ENCODE measurements at places on chromosomes 12 and 14.
A peak's percentile ranks its signal among the peaks of the same experiment; 100 is the strongest.

DNA sequence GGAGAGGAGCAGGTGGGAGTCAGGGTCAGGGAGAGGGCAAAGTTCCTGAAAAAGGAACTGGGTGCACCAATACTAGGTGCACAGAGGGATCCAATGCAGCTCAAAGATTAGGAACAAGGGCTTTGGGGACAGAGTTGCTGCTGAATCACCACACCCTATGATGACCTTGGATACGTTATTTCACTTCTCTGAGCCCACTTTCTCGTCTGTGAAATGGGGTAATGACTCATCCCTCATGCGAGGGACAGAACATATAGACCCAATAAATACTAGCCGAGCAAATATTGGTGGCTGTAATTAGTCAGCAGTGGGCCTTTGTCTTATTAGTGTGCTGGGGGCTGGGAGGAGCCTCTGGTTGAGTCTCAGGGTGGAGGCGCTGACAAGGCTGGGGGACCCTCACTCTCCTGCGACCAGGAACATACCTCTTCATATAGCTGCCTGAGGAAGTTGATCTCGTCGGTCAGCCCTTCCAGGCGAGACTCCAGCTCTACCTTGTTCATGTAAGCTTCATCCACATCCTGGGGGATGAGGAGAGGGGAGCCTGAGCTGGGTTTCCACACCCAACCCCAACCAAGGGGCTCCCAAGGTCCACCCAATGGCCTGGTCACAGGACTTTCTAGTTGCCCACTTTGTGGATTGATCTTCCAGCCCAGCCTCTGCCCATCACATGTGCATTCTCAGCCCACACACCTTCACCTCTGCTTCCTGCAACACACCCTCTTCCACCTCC lies 4.5 kb downstream of the KRT8 start:
- H3K27ac ChIP-seq = no peak overlapping the region
- H3K4me3 ChIP-seq = no peak overlapping the region
- no peaks in the 10 kb centered on the region for H3K27me3 ChIP-seq
- DNase-seq = no peak
- 0 out of 2 replicates have a peak, but pooled peaks cover under 1% of the 10 kb centered on the region for H3K4me1 ChIP-seq
- H3K36me3 ChIP-seq = peaks cover 33% of the 10 kb centered on the region

GRCh38 chr12:114399664-114400211 lies 6.2 kb downstream of the TBX5 start:
- H3K27me3 ChIP-seq = peaks cover 94% of the 10 kb centered on the region
- H3K4me3 ChIP-seq = no peak overlapping the region
- no peak overlapping the region for H3K27ac ChIP-seq
- H3K36me3 ChIP-seq = no peaks in the 10 kb centered on the region
- peaks cover 9% of the 10 kb centered on the region for H3K4me1 ChIP-seq
- DNase-seq = peak; percentile 91

GRCh38 chr14:74922752-74923401 lies at the start of gene RPS6KL1:
RPS6KL1 (minus strand) TSS chr14:74923260; CDS start chr14:74921541, 1,719 bp downstream.
- H3K36me3 ChIP-seq = no peaks in the 10 kb centered on the region
- DNase-seq = peak; percentile 76
- H3K4me1 ChIP-seq = no peaks in the 10 kb centered on the region
- H3K27me3 ChIP-seq = no peaks in the 10 kb centered on the region

DNA sequence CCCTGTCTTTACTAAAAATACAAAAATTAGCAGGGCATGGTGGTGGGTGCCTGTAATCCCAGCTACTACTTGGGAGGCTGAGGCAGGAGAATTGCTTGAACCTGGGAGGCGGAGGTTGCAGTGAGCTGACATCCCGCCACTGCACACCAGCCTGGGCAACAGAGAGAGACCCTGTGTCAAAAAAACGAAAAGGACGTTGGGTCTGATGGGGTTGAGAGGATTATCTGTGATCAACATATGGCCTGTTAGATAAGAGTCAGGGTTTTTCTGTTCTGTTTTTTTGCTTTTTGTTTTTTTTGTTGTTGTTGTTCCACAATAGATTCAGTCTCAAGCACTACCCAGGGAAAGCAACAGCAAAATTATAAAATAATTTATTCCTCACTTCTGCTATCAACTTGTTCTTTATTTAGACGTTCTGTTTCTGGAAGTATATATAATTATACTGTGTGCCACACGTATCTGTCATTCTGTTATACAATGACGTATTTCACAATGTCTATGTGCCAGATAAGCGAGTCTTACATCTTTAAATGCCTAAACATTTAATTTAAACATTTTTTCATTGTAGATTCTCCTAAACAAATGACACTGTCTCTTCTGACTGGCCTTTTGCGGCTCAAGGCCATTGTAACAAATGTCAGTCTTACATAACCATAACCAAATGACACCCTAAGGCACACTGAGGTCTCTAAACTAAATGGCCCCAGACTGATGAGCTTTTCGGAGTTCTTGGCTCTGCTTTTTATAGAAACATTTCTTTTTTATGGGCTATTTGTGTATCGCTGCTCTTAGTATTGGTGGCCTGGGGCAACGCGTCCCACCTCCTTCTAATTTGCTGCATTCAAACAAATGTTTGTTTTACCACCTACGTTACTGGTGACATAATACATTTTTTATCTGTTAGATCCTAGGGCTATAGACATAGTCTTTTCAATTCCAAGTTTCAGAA lies 7.2 kb upstream of the P2RX4 start:
- no peak overlapping the region for H3K27ac ChIP-seq
- H3K27me3 ChIP-seq = no peaks in the 10 kb centered on the region
- no peak for DNase-seq

DNA sequence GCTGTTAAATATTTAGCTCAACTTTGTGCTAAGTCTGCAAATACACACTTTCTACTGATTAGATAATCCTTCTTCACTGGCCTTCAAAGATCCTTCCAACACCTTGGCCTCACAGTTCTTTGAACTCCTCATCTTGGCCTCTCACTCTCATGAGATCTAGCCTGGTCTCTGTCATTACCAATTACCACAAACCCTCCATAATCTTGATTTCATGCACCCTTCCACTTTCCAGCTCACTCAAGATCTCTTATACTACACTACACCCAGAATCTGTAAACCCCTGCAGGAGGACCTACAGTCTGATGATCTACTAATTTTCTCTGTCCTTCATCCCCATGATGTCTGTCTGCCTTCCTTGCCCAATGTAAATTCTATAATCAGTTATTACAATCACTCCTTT lies 71.1 kb downstream of the DUSP16 start:
- H3K36me3 ChIP-seq = no peaks in the 10 kb centered on the region
- H3K4me3 ChIP-seq = no peak overlapping the region
- H3K27ac ChIP-seq = no peak overlapping the region
- H3K4me1 ChIP-seq = no peaks in the 10 kb centered on the region

GRCh38 chr14:57814726-57815125 lies 51.2 kb downstream of the SLC35F4 start:
- DNase-seq = no peak
- H3K4me1 ChIP-seq = no peaks in the 10 kb centered on the region
- H3K27me3 ChIP-seq = no peaks in the 10 kb centered on the region
- no peak overlapping the region for H3K4me3 ChIP-seq

- H3K27ac ChIP-seq = no peak overlapping the region
- no peak for DNase-seq
- no peaks in the 10 kb centered on the region for H3K27me3 ChIP-seq
- no peaks in the 10 kb centered on the region for H3K4me1 ChIP-seq
Observed at GRCh38 chr12:51358496-51358895, 12.0 kb upstream of the CELA1 start.

GRCh38 chr12:50932787-50933280 lies 19.5 kb upstream of the HIGD1C start:
- no peaks in the 10 kb centered on the region for H3K27me3 ChIP-seq
- H3K36me3 ChIP-seq = no peaks in the 10 kb centered on the region
- no peaks in the 10 kb centered on the region for H3K4me1 ChIP-seq
- no peak for DNase-seq
